Body of pancreas (tissue), 4 donors: ENCODE measurements at places on chromosomes 1 and 21.

GRCh38 chr1:30129421-30130055 is 593.8 kb downstream of the MATN1 start:
- no peak for DNase-seq
- H3K4me3 ChIP-seq = no peak overlapping the region
- no peaks in the 10 kb centered on the region for H3K4me1 ChIP-seq
- no peaks in the 10 kb centered on the region for H3K36me3 ChIP-seq

DNA sequence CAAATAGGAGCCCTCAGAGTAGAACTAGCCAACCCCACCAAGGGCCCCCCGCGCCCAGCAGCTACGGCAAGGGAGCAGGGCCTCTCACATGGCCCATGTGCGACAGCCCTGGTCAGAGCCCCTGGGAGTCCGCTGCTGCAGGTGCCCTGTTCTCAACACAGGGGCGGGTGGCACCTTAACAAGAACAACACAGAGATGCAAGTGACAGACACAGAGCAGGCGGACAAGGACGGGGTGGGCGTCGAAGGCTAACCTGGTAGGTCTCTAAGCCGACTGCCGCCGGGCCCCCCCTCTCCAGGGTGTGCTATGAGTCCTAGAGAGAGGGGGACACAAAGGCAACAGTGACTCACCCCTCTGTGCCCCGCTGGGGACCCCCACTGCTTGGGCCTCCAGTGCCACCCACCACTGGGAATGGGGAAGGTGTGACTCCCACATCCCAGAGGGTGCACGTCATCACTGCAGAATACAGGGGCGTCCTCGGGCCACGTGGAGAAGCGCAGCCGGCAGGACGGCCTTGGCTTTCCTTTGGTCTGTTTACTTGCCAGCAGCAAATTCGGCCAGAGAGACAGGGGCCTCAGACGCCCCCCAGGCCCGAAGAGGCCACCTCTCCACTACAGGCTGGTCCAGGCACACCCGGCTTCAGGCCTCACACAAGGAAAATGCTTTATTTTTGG is 44.8 kb downstream of the PRDM15 start:
- no peaks in the 10 kb centered on the region for H3K27me3 ChIP-seq
- no peaks in the 10 kb centered on the region for H3K36me3 ChIP-seq
- DNase-seq = no peak
- no peak overlapping the region for H3K4me3 ChIP-seq

- no peak for DNase-seq
- H3K27ac ChIP-seq = no peak overlapping the region
- H3K4me1 ChIP-seq = no peaks in the 10 kb centered on the region
- H3K27me3 ChIP-seq = no peaks in the 10 kb centered on the region
- no peaks in the 10 kb centered on the region for H3K36me3 ChIP-seq
Measured at GRCh38 chr1:78980511-78980910, 26.0 kb downstream of the ADGRL4 start.

- H3K36me3 ChIP-seq = no peaks in the 10 kb centered on the region
- H3K27ac ChIP-seq = no peak overlapping the region
- no peaks in the 10 kb centered on the region for H3K4me1 ChIP-seq
- H3K4me3 ChIP-seq = no peak overlapping the region
Measured at GRCh38 chr1:168980180-168980579, 126.3 kb upstream of the ATP1B1 start.

- H3K36me3 ChIP-seq = no peaks in the 10 kb centered on the region
- no peak overlapping the region for H3K4me3 ChIP-seq
- H3K4me1 ChIP-seq = no peaks in the 10 kb centered on the region
- DNase-seq = no peak
- H3K27ac ChIP-seq = no peak overlapping the region
Measured at GRCh38 chr21:16079830-16080229, 350.0 kb downstream of the USP25 start.

DNA sequence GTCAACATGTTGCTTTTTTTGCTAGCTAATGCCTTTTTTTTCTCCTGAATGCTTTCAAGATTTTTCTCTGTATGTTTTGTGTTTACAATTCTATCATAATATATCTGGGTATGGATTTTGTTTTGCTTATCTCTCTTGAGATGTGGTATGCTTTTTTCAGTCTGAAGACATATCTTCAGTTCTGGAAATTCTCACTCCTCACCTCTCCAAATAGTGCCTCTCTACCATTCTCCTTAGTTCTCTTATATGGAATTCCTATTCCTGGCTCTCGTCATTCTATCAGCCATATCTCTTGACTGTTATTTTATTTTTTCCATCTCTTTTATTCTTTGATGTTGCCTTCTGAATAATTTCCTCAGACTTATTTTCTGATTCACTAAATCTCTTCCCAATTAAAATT is 58.4 kb downstream of the IVNS1ABP start:
- H3K4me1 ChIP-seq = peaks cover 3% of the 10 kb centered on the region
- H3K27me3 ChIP-seq = no peaks in the 10 kb centered on the region
- no peak for DNase-seq
- H3K36me3 ChIP-seq = no peaks in the 10 kb centered on the region
- no peak overlapping the region for H3K4me3 ChIP-seq
- H3K27ac ChIP-seq = no peak overlapping the region

DNA sequence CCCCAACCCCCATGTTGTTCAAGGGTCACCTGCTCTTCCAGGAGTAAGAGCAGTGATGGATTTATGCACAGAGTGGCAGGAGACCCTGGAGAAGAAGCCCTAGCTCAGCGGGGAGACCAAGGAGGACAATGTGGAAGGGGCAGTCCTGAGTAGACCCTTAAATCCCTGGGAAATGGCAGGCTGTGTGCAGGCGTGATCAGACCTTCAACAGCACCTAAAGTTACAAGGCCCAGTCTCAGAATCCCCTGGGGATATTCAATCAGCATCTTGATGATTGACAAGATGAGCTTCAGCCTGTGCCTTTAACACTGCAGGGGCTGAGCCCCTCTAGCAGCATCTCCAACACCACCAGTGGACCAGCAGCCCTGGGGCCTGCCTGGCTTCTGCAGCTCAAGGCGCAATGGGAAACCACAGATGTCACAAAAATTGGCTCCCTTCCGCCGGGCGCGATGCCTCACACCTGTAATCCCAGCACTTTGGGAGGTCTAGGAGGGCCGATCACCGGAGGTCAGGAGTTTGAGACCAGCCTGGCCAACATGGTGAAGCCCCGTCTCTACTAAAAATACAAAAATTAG is 60.4 kb downstream of the IRF2BP2 start:
- no peak overlapping the region for H3K4me3 ChIP-seq
- H3K27ac ChIP-seq = no peak overlapping the region
- H3K4me1 ChIP-seq = peaks cover 23% of the 10 kb centered on the region
- no peak for DNase-seq
- no peaks in the 10 kb centered on the region for H3K36me3 ChIP-seq

GRCh38 chr1:182771187-182771984 is 18.2 kb upstream of the NPL start:
- H3K27ac ChIP-seq = no peak overlapping the region
- no peak overlapping the region for H3K4me3 ChIP-seq
- no peaks in the 10 kb centered on the region for H3K4me1 ChIP-seq
- DNase-seq = no peak
- no peaks in the 10 kb centered on the region for H3K27me3 ChIP-seq
- no peaks in the 10 kb centered on the region for H3K36me3 ChIP-seq

DNA sequence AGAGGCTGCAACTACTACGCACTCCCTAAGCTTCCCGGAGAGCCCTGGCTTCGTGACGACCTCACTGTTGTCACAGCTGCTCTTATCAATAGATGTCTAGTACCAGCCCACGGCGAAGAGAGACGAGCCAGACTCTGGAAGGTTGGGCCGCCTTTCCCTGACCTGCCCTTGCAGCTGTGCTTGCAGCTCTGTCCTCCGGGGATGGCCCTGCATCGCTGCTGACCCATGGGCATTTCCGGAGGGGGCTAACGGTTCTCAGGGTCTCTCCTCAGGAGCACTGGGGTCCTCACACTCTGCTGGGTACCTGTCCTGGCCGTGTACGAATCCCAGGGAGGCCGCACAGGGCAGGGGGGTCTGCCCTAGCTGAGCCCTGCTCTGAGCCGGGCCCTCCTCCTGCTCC is 93.8 kb upstream of the COL6A1 start:
- H3K4me1 ChIP-seq = no peaks in the 10 kb centered on the region
- H3K27me3 ChIP-seq = no peaks in the 10 kb centered on the region
- no peak overlapping the region for H3K4me3 ChIP-seq
- no peak overlapping the region for H3K27ac ChIP-seq

DNA sequence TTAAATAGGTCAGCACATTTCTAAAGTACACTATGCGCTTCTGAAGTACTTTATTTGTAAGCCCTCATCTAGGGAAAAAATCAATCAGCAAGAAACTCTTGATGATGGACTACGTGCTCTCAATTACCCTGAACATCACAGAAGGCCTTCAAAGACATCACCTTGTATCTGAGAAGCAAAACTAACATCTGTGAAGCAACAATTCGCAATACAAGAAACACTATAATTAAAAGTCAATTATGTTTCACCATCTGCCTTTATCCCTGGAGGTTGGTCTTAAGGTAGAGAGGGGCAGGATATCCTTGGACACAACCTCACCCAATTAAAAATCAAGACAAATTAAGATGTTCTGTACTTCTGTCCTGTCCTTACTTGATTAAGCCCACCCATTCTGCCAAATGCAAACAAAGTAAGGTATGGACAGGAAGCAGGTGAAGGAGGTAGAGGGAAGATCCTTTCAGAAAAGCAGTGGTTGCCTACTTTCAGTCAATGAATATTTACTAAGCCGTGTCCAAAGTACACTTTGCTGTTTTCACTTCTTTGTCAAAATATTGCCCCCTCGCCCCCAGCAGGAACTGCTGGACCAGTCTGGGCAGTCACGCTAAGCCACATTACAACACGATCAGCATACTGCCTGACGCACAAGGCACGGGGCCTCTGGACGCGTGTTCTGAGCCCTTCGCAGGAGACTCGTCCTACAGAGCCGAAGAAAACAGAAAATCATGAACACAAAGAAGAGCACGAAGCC is 887 bp downstream of the SLC19A2 start:
- peak; percentile 60 for DNase-seq
- H3K4me3 ChIP-seq = peak overlapping the region; percentile 48
- H3K27ac ChIP-seq = peak overlapping the region; percentile 97
- no peaks in the 10 kb centered on the region for H3K36me3 ChIP-seq

GRCh38 chr21:46131838-46132651 is 23.3 kb downstream of the FTCD start:
- H3K27me3 ChIP-seq = no peaks in the 10 kb centered on the region
- no peak overlapping the region for H3K27ac ChIP-seq
- no peak for DNase-seq
- H3K4me3 ChIP-seq = no peak overlapping the region
- no peaks in the 10 kb centered on the region for H3K36me3 ChIP-seq
- no peaks in the 10 kb centered on the region for H3K4me1 ChIP-seq

DNA sequence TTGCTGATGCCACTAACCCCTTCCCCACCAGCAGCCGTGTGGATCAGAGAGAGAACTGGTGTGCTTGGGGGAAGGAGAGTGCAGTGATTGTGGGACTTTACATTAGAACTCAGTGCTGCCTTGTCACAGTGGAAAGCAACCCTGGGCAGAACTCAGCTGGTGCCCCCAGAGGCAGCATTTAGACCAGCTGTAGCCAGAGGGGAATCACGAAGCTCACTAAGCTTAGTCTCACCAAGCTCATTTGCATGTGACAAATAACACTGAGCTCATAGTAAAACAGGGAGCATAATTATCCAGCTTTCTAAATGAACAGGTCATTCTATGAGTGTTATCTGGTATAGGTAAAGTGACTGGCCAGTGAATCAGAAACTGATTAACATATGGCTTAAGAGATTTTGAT is 9.8 kb upstream of the SMAP2 start:
- H3K4me3 ChIP-seq = no peak overlapping the region
- no peak for DNase-seq
- H3K36me3 ChIP-seq = no peaks in the 10 kb centered on the region
- H3K27ac ChIP-seq = no peak overlapping the region
- no peaks in the 10 kb centered on the region for H3K27me3 ChIP-seq

- no peaks in the 10 kb centered on the region for H3K36me3 ChIP-seq
- H3K27me3 ChIP-seq = no peaks in the 10 kb centered on the region
- H3K4me3 ChIP-seq = no peak overlapping the region
- H3K27ac ChIP-seq = no peak overlapping the region
- H3K4me1 ChIP-seq = no peaks in the 10 kb centered on the region
Measured at GRCh38 chr1:12204140-12204539, 25.7 kb upstream of the VPS13D start.
